GM04503 (cell line): ENCODE measurements at places on chromosomes 4 and X.

DNA sequence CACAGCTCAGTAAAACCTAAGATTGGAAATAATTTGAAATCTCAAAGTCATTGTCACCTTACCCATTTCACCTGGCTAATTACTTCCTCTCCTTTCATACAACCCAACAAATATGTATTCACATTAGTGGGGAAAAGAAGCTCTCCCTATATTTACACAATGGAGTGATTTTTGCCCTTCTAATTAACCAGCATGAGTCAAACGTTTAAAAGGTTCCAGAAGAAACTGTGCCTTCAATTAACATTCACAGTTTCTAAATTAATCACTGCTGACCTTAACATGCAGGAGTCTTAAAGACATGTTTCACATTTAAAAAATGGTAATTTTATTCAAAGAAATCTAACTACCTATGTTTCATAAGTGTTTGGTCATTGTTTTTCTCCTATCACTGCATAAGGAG lies 254.6 kb downstream of the CBLL2 start:
- no peak for DNase-seq

GRCh38 chrX:50814701-50815100 lies 707 bp upstream of the SHROOM4 start:
- DNase-seq: no peak

DNA sequence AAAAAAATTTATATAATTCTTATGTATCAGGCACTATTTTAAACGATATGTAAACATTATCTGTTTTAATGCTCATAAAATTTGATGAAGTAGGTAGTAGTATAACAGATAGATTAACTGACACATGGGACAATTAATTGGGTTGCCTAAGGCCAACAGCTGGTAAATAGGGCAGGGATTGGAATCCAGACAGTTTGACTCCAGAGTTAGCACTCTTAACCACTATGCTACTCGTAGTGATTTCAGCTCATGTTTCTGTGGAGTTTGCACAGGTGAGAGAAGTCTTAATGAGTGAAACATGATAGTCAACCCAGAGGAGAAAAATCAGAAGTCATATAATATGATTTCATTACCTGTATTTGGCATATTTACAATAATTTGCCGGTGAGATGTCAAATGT lies 126.0 kb upstream of the WDFY3 start:
- DNase-seq: no peak

DNA sequence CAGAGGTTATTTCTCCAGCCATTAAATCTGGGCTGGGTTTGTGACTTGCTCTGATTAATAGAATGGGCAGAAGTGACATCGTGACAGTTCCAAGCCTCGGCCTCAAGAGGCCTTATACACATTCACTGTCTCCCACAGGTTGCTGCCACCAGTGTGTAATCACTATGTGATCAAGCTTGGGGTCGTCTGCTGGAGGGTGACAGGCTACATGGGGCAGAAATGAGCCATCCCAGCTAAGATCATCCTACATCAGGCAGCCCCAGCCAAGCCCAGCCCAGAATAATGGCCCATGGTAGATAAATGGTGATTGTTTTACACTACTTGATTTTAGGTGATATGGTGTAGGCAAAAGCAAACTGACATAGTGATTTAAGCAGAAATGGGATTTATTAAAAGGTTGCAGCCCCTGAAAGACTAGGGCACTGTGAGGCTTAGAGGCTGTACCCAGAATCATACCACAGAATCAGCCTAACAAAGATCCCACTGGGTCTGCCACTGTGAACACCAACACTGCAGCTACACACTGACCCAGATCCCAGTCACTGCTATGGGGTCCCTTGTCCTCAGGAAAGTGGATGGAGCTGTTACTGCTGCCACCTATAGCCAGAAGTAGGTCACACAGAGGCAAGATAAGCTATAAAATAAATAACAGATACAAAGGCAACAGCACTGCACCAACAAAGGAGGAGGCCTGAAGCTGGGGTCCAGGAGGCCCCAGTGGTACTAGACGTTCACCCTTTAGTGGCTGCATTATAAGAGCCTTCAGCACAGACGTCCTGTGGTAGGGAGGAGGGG lies 159.6 kb upstream of the RBPJ start:
- no peak for DNase-seq

DNA sequence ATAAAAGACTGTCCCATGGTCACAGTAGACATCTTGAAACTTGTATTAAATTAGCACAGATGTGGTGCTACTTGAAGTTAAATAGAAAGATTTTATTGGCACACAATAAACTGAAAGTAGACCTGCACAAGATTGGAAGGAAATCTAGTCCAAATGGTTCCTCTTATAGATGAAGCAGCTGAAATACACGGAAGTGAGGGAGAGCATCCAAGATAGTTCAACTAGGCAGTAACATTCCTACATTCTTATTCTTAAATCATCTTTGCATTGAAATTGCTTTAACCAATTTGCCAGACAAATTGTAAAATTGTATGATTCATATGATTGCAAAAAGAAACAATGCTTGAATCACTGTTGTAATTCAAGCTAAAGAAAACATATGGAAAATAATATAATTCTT lies 87.6 kb upstream of the VCX3B start:
- DNase-seq: no peak

GRCh38 chr4:47154816-47155370 lies 123.5 kb downstream of the GABRB1 start:
- no peak for DNase-seq

GRCh38 chr4:167117273-167117672 lies 117.0 kb downstream of the SPOCK3 start:
- no peak for DNase-seq

DNA sequence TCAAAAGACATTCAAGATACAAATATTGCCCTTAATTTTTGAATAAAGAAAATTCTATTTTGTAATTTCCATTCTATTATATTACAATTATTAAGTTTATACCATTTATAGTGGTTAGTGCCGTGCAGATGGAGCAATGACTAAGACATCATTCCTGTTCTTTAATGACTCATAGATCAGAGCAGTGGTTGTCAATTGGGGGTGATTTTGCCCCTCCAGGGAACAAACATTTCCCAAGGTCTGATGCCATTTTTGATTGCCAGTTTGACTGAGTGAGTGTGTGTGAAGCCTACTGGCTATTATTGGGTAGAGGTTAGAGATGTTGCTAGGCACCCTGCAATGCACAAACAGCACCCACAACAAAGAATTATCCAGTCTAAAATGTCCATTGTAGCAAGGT lies 97.9 kb upstream of the DDIT4L start:
- no peak for DNase-seq

- DNase-seq: no peak
These were observed 12.1 kb downstream of the UVSSA start for GRCh38 chr4:1359144-1359501.

DNA sequence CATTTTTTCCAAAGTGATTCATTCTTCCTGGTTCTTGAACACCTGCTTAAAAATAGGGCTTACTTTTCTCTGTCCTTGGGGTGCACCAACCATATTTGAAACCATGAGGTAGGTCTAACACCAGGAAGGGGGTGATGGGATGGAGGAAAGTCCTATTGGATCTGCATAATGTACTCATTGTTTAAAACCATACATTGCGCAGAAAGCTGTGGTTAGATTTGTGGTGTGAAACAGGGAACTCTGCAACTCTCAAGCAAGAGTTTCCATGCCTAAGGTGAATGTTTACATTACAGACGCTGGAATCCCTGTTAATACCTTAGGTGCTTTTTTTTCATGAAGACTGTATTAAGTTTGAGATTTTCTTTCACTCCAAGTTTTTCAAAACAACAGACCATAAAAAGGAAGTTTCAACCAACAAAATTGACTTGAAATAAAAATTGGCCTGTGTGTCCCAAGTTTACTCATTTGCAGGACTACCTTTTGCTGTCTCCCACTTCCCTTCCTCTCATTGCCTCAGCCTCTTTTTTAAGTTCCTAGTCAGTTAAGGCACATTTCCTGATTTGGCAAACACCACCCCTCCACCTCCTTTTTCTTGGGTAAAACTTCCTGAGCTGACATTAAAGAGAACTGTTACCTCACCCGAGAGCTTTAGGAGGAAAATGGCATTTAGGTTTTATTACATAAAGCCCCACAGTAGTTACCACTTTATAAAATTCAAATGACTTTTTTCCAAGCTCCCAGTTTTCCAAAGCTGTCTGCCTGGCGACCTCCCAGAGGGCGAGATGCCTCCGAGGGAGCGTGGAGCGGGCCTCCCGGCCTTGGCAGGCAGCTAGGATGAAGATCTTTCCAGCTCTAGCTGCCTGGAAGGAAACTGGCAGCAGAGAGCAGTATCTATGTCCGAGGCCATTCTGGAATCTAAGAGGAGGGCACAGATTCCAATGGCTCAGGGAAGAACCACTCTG lies 47.9 kb upstream of the RBPJ start:
- DNase-seq: no peak

DNA sequence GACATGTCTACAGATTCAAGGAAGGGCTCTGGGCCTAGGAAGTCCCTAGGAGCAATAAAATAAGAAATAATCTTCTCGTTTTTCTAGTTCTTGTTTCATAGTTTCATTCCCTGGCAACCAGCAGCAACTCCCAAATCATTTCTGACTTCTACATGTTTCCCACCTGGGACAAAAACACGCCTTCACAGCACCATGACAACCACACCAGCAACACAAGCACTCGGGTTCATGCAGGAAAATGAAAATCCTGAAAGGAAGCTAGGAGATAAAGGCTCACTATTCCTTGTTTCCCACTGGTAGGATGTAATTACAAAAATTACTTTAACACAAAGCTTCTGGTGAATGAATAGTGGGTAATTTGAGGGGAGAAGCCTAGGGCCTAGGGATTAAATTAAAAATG lies 158.9 kb downstream of the ADAMTS3 start:
- DNase-seq: no peak

DNA sequence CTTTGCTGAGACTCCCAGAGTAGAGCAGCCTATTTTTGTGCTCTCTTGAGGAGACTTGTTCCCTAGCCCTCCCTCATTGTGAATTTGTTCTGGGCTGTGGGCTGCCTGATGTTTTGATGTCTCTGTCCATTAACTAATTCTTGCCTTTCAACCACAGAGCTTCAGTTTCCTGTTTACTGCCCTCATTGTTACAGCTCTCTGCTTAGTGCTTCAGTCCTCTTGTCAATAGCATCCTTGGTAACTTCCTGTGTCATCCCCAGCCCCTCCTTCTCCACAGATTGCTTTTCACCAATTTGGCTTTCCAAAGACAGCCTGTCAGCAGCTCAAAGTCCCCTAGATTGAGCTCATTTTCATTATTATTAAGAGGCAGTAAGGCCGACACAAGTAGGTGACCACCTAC lies 69.9 kb downstream of the COX7B2 start:
- DNase-seq: no peak

DNA sequence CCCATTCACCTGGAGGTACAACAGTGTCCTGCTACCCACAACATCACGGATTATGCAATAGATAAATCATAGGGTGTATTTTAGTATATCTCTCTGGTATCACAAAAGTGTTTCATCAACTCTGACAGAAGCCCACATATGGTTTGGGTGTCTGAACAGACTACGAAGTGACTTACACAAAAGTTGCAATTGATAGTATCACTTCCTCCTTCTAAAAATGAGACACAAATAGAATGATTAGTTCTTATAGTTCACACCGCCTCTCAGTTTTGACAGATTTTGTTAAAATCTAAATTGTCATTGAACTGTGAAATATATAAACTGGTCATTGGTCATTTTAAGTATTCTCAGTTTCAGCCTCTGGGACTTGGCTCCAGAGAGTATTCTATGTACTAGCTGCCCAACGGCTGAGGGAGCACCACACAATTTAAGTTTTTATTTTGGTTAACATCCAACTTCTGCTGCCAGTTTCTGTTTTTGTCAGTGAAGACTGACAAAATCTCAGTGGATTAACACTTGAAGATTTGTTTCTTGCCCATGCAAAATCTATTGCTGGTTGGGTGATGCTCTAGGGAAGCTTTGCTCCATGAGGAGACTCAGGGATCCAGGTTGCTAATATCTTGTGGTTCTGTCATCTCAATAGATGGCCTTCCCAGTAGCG lies 113.8 kb upstream of the PUDP start:
- DNase-seq: no peak

DNA sequence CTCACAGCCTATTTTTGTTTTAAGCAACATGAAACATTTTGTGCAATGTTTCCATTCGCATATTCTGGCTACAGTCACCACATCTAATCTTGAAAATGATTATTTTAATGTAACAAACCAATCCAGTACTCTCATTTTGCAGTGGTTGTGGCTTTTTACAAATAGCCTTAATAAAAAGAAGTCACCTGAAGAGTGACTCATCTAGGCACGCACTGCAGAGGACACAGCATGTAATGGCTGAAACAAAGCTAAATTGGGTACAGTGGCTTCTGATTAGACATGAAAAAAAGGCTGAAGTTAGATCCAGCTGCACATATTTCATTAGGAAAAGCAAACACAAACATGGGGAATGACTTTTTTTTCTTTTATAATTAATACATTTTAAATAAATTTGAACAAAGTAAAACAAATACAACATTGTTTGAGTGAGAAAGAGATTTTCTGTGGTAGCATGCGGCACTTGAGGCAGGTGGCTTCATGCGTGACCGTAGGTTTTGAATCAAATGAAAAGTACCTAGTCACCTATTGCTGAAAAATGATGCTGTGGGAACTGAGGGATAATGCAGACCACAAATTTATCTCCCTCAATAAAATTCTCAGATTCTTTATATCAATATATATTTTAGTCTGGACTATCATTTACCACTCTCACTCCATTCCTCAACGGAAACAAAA lies 240.8 kb upstream of the DDX53 start:
- no peak for DNase-seq

DNA sequence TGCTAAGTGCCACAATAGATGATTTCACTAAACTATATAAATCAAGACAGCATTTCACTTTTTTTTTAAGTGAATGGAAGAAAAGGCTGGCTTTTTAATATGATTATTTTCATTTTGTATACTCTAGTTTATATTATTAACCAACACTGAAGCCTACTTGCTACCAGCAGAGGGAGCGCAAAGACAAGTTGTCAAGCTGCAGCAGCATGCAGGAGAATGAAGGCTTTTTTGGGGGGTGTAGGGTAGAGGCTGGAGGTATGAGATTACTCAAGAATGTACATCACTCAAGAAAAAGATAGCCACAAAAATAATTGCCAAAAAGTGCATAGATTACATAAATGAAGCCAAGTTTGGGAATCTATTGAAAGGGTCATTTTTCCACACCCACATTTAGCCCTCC lies 519.5 kb downstream of the FGF13 start:
- DNase-seq: no peak

DNA sequence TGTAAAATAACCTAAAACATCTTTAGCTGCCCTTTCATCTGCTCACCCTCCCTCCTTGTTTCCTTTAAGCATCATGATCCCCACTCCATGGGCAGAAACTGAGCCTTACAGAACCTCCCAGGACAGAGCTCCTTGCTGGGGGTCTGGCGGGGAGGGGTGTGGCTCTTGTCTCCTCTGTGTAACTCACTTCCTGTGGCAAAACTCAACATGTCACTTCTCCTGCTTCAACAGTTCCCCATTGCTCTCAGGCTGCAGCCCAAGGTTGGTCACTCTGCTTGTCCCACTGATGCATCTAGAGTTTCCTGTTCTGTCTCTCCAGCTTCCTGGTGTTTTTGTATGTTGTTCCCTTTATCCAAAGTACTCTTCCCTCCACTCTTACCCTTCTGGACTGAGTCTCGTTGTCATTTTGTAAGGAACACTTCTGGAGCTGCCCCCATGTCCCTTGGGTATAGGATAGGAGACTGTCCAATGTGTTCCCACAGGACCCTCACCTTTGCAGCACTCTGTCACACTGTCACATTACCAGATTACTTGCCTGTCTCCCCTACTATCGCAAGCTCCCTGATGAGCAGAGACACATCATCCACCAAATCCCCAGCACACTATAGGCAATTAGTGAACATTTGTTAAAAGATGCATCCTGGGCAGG lies 19.6 kb downstream of the TMEM31 start:
- no peak for DNase-seq

GRCh38 chr4:2630556-2631273 lies 94.3 kb downstream of the FAM193A start:
- no peak for DNase-seq

GRCh38 chr4:15996773-15997172 lies 33.8 kb upstream of the FGFBP2 start:
- no peak for DNase-seq
